ENCODE measurements at places on chromosomes 11 and 22.

DNA sequence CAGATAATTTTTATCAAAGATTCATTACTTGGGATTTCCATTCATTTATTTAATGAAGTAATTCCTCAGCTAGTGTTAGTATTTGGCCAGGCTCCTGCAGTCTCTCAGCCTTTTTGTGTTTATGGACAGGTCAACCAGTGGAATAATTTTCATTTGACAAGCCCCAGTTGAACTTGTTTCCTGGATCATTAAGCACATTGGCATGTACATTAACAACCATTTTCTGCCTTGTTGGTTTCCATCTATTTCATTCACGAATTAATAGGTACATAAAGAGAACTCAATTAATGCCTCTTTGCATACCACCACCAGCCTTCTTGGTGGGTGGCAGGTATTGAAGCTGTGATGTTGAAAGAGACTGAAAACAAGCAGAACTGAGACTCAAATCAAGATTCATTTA lies 745.2 kb downstream of the KCNA4 start:
- DNase-seq = no peak

- no peak for DNase-seq
These were observed 4.0 kb downstream of the SLCO2B1 start for GRCh38 chr11:75154646-75155569.

GRCh38 chr22:36022697-36023096 lies 5.9 kb downstream of the RBFOX2 start:
- no peak for DNase-seq

GRCh38 chr11:44030996-44031395 lies 16.8 kb upstream of the ACCSL start:
- no peak for DNase-seq

DNA sequence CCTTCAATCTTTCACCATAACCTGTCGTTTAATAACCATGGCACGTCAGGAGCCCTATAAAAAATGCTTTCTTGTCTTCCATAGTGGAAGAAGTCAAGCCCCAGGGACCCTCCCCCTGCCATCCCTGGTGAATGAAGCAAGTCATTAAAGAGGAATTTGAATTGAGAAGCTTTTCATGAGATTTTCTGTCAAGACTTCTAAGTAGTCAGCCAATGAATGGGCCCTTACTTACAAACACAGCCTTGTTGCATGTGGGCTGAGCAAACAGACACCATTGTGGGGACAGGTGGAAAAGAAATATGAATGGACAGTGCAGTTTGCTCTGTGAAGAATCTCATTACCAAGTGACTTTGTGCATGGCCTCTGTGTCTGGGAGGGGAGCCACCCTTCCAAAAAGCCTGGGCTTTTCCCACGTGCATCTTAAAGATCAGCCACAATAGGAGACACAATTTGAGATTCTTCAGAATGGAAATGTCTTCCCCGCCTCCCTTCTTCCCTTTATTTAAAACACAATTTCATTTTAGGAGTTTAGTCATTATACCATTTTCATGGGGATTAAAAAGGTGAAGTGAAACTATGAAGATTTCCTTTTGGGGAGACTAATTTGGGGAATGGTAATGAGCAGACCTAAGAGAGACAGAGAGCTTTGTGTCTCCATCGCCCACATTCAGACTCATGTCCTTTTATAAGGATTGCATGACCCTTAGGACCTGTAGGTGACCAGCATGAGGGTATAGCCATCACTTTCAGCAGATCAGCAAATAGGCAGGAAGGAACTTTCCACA lies 152.0 kb downstream of the LRRC4C start:
- DNase-seq = no peak

GRCh38 chr22:45572444-45572843 lies 69.8 kb downstream of the FBLN1 start:
- no peak for DNase-seq

DNA sequence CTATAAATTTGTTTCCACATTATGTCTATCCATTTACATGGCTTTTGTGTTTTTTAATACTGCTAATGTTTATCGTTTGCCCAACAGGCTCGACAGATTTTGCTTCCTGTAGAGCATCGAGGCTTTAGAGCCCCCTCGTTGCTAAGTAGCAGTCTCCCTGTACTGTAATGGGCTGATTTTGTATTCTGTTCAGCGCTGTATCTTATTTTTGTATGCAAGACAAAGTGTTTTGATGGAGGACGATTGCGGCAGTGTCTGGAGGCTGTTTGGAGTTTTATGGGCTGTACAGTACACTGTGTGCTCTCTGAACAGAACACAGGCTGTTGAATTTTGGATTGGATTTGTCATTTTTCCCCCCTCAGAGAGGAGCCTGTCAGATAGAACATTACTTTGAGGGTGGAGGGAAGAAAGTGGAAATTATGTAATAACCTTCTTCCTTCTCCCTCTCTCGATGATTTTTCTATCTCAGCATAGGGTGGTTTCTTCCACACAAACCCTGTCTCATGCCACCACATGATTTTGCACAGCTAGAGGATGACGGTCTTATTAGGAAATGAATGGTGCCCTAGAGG lies 104.4 kb downstream of the ZBTB16 start:
- DNase-seq = no peak

- DNase-seq = peak; percentile 67
These were observed 18.5 kb upstream of the FEZ1 start for GRCh38 chr11:125514336-125515101.

All from activated naive CD4-positive, alpha-beta T cell treated with anti-CD3 and anti-CD28 coated beads, Interleukin-2, amount 50 U/mL, for 72 hours (primary cell).